Activated CD4-positive, CD25-positive, alpha-beta regulatory T cell treated with anti-CD3 and anti-CD28 coated beads, Interleukin-2, amount 50 U/mL, for 16 hours (primary cell): ENCODE measurements at places on chromosomes 1 and 21.

GRCh38 chr1:212638492-212639151 lies 30.1 kb downstream of the ATF3 start:
- DNase-seq = no peak

DNA sequence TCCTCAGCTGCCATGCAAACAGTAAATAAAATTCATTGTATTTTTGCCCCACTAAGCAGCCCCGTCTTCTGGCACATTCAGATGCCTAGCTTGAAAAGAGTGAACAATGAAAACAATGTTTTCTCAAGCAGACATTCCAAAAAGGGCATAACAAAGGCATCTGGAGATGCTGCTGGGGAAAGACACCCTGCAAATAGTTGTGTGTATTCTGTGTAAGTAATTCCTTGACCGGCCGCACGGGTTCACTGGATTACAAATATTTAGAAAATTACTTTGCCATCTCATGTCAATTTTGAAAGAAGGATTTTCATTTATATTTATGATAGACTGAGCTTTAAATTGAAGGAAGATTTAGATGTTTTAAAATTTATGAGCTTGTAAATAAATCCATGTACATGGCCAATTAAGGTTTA lies 142.2 kb downstream of the SLC45A1 start:
- no peak for DNase-seq

- no peak for DNase-seq
Observed at GRCh38 chr1:52153898-52154297, 12.0 kb downstream of the ZFYVE9 start.

GRCh38 chr1:11741919-11742558 lies 6.1 kb downstream of the AGTRAP start:
- no peak for DNase-seq

DNA sequence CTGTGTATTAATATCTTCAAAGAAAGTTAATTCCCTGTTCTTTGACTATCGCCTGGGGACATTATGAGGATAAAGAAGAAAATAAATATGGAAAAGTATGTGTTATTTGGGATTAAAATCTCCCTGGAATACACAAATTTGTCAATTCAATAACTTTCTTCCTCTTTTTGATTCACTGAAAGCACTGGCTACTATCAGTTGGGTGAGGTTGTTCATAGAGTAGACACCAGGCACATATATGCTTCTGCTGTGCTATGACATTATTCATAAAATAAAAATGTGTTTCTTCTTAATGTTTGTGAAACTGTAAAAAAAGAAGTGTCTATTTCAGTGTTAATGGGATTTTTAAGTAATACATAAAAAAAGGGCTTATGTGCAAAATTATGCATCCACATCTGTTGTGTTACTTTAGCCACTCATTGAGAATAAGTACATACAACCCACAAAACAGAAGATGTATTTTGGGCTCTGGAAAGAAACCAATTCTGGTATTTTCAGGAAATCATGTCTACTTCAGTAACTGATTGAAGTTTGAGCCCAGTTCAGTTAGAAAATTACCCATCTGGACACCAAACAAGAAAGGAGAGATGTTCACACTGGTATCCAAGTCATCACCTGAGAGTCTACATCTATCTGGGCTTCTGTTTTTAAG lies 169.4 kb downstream of the GABPA start:
- DNase-seq = no peak

GRCh38 chr1:197937381-197937780 lies 20.2 kb downstream of the LHX9 start:
- DNase-seq = no peak

DNA sequence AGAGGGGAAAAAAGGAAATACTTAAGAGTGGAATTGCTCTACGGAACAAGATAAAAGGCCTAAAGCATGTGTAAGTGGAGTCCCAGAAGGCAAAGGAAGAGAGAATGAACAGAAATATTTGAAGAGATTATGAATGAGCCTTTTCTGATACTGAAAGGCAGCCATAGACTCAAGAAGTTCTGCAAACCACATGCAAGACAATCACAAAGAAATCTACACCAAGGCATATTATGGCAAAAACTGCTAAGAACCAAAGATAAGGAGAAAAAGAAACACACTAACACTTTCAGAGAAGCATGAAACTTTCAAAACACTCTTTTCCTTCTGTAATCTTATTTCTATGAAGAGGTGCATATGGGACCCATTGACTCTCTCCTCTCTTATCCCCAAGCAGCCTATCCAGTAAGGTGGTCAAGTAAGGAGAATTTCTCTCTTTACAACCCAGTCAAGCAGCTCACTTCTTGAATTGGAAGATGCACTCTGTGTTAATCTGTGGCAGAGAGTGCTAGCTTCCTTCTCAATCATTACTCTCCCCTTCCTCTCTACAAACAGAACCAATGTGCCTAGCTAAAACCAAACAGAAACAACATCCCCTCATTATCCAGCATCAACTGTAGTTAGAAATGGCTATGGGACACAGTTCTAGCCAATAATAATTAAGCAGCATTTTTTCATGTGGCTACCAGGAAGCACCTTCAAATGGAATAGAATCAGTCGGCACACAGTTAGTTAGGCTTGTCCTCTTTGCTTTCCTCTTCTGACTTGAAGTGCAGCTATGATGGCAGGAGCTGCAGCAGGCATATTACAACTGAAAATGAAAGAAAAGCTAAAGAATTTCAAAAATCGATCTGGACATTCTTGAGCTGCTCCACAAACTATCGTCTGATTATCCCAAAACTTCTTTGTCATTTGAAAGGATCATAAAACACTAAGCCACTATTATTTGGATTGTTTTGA lies 25.9 kb downstream of the KRTAP19-8 start:
- no peak for DNase-seq

- DNase-seq = no peak
Observed at GRCh38 chr1:7871136-7871535, 18.3 kb upstream of the UTS2 start.

DNA sequence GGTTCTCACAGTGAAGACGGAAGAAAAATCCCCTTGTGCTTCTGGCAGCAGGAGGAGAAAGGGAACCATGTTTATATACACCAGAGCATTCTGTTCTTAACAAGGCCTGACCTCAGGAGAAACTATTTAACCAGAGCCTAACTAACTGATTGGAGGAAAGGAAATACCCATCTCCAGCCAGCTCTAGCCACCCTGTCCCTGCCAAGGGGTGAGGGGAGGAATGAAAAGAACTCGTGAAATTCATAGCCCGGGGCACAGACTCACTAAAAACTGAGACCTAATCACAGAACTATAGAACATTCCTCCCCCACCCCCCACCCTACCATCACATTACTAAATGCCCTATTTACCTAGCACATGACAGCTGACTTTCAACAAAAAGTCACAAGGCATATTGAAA lies 65.0 kb downstream of the KCNH1 start:
- no peak for DNase-seq

GRCh38 chr1:11640101-11640500 lies 14.1 kb downstream of the FBXO2 start:
- no peak for DNase-seq

DNA sequence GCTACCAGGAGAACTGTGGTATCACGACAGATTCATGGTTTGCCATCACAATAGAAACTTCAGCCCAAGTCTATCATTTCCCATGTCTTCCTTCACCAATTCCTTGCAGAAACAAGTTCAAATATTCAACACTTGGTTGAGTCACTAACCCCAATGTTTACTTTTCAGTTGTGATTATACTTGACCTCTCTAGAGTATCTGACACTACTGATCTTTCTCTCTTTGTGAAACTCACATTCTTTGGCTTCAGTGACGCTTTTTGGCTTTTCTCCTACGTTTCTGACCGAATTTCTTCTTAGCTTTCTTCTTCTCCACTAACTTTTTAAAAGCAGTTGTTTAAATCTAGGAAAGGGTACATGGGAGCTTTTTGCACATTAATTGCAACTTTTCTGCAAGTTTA lies 48.8 kb upstream of the HMGB4 start:
- DNase-seq = no peak

DNA sequence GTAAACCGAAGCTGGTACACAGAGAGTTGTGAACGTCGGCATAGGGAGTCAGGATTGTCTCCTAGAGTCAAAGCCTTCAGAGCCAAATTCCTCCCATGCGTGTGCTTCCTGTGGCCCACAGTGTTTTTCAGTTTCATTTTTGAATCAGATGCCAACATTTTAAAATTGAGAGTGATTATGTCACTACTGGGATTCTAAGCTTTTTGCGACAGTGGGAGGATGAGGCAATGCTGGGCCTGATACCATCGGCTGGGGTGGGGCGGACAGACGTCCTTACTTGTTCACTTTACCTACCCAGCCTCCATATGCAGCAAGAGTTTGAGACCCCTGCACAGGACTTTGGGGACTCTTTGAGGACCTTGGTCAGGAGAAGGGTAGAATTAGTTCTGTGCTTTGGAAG lies 1.3 kb upstream of the KLHDC7A start:
- DNase-seq = no peak

- no peak for DNase-seq
Observed at GRCh38 chr1:225777058-225777582, 506 bp upstream of the SRP9 start.

DNA sequence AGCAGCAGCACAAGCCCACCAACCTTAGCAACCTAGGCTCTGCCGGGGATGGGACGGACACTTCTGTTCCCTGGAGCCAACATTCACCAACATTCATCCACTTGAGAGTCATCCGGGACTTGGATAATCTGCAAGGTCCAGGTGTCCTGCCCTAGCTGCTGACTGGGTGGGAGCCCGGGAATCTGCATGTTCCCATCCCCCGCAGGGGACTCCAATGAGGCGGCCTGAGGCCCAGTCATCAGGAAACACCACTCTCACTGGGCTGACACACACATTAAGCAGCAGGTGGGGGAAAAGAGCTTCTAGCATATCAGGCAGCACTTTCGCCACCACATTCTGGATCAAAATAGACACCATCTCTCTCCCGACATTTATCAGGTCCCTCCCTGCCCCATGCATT lies 38.4 kb upstream of the CCSAP start:
- no peak for DNase-seq

GRCh38 chr1:159188375-159188788 lies 16.3 kb upstream of the ACKR1 start:
- no peak for DNase-seq

DNA sequence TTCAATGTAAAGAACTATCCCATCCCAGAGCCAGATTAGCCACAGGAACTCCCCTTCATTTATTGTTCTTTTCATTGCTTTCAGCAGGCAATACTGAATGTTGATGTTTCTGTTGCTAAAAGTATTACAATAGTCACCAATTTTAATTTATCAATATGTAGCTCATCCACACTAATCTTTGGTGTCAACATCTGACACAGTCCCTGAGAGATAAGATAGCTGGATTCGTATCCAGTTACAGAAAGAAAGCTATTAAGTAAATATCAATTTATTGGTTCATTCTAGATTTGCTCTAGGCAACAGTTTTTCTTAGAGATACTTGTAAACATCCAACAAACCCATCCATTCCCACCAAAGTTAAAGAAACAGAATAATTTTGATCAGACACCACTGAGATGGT lies 4.7 kb downstream of the ADSS2 start:
- DNase-seq = no peak

DNA sequence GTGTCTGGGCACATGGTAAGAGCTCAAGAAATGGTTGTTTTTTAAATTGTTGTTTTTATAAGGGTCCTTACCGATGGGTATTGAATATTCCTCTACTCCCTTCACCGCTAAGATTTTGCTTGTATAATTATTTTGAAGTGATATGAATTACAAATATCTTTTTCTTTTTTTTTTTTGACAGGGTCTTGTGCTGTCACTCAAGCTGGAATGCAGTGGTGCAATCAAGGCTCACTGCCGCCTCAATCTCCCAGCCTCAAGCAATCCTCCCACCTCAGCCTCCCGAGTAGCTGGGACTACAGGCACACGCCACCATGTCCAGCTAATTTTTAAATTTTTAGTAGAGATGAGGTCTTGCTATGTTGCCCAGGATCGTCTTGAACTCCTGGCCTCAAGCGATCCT lies 27.1 kb upstream of the RAB3GAP2 start:
- DNase-seq = no peak

DNA sequence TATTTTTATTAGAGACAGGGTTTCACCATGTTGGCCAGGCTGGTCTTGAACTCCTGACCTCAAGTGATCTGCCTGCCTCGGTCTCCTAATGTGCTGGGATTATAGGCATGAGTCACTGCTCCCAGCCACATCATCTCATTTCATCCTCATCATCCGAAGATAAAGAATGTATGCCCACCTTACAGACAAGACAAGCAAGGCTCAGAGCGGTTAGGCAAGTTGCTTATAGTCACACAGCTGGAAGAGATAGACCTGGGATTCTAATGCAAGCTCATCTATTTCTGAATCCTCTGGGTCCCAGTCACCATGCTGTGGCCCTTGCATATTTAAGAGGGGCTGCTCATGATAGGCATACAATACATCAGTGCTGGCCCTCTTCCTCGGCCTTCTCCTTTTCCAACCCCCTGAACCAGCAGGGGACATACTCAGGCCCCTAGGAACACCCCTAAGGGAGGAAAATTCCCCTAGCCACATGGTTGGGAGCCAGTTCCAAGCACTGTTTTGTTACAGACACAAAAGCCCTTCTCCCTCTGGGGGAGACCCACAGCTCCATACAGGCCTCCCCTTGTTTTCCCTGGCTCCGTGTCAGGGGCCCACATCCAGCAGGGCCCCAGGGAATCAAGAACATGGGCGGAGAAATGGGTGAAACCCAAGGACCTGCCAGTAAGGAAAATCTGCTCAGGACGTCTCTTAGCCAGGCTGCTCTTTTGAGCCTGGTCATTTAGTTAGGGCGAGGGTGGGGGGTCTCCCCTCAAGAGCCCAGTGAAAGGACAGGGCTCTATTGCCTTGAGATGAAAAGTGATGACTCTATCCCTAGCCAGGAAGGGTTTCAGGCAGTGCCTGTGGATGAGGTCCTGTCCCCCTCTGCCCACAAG lies 6.9 kb downstream of the CSRP1 start:
- DNase-seq = no peak

DNA sequence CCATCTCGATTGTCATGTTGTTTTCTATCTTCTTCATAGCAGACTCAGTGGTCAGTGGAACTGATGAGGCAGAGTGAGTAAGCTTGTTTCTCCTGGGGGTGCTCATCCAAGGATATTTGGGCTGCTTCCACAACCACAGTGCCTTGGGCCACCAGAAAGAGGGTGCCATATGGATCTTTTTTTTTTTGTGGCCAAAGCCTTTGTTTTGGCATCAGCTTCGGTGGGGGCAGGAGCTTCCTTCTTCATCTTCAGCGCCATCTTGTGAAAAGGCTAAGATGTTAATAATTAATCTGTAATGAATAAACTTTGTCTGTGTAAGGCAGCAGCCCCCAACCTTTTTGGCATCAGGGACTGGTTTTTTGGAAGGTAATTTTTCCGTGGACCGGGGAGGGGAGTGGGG lies 6.6 kb upstream of the PLPP3 start:
- no peak for DNase-seq

GRCh38 chr21:33762803-33763581 lies 120.7 kb downstream of the ITSN1 start:
- DNase-seq = no peak

- no peak for DNase-seq
Observed at GRCh38 chr1:182303778-182304177, 87.8 kb downstream of the GLUL start.

- DNase-seq = no peak
Observed at GRCh38 chr1:58011978-58012377, 534.5 kb downstream of the OMA1 start.
